Left hindlimb (tissue), 1 donor: ENCODE measurements at places on chromosomes 5 and 9.

DNA sequence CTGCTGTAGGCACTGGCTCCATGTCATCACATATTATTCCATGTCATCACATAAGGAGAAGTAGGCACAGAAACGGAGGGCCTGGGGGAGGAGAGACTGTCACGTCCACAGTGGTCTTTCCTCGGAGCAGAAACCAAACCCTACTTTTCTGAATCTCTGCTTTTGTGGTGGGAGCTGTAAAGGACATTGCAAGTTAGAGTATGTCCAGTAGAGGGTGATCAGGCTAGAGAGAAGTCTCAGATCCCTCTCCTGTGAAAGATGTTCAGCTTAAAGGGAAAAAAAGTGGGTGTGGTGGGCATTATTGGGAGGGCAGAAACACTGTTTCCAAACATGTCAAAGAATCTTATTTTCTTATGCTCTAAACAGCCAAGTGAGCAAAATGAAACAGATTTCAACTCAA is 19.4 kb upstream of the FBP2 start:
- no peak for DNase-seq

- no peak for DNase-seq
These were observed 15.2 kb downstream of the ERP44 start for GRCh38 chr9:100083448-100084127.

DNA sequence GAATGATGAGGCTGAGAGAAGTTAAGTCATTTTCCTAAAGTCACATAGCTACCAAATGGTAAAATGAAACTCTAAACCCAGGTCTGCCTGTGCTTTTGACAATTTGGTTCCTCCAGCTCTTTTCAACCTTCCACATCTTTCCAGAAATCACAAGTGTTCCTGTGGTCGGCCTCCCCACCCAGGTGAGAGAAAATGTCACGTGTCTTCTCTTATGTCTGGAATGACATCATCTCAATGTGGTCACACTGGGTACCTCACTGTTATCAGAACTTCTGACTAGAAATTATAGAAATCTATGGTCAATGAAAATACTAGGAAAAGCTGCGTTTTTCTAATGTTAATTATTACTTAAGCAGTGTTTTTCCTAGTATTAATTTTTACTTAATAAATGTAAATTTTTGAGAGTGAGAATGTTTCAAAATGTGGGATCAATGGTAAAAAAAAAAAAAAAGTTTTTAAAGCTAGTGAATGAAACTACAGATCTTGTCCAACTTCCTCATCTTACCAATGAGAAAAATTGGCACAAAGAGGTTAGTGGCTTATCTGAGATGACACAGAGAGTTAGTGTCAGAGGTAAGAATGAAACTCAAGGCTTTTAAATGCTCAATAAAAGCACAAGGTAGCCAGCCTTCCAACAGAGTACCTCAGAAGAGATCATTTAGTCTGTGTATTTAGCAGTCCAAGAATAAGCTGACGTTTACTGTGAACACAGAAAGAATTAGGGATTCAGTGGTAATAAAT is 228.7 kb upstream of the NR4A3 start:
- no peak for DNase-seq

GRCh38 chr5:10227379-10227778 is 22.3 kb downstream of the ATPSCKMT start:
- no peak for DNase-seq

DNA sequence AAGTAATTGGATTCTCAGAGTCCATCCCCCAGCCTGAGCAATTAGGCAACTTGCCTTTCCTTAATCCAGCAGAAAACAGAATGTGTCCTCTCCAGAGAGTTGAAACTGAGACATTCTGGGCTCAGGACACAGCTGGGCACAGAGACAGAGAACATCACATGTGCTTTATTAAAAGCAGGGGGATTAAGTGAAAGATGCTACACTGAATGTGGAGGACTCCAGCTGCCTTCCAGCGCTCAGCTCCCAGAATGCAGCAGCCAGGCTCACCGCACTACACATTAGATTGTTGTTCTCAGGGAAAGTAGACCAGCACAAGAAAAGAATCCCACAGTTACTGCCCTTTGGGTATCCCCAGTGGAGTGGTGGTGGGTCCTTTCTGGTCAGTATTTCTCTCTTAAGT is 141.6 kb upstream of the IL12B start:
- DNase-seq = peak; percentile 73

GRCh38 chr9:118281772-118282171 is 577.6 kb downstream of the TLR4 start:
- no peak for DNase-seq

DNA sequence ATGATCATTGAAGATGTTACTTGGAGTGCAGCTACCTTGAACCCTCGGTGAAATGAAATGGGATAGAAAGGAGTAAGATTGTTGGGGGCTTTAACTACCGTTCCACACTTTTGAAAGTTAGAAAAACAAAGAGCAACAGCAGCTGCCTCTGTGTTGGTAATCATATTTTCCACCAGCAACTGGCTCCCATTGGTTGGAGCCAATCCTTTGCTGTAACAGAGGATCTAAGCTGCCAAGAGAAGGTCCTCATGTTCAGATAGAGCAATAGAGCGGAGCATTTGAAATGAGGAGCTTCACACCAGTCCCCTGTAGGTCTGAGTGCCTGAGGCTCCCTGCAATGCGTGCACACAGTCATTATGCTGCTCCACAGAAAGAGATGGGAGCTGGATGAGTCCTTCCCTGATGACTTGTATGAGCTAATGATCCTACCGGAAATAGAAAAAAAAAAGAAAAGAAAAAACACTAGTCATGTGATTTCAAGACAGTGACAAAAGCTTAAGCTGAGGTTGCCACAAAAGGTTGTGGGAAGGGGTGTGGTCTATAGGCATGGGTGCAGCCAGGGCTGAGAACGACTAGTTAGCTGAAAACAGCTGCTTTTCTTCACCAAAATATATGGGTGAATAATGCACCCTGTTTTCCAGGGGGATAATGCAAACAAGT is 300.7 kb downstream of the MLLT3 start:
- no peak for DNase-seq

- no peak for DNase-seq
These were observed 52.6 kb downstream of the SH3RF2 start for GRCh38 chr5:145988993-145989392.

- DNase-seq = no peak
These were observed 1.5 kb downstream of the CERT1 start for GRCh38 chr5:75509956-75510355.

DNA sequence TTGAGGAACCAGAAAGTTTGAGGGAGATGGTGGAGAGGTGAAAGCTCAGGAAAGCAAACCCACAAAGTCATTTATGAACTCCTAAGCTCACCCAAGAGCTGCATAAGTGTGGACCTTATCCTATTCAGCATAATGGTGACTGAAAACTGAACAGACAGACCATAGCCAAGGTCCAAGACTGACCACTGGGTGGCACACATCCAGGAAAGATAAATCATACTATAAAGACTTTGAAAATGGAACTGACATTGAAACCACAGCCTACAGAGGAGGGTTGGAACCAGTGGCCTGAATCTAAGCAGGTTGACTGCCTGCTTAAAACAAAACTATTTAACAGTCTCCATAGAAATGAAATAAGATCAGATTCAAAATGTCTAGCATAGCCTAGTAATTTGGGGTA is 121.0 kb upstream of the RGS7BP start:
- no peak for DNase-seq
